Left hindlimb (tissue), 1 donor: ENCODE measurements at places on chromosomes 4 and X.

- DNase-seq, result no peak
Measured at GRCh38 chr4:138096384-138097062, 145.6 kb downstream of the SLC7A11 start.

GRCh38 chr4:85476381-85476780 is 1.4 kb downstream of the ARHGAP24 start:
- no peak for DNase-seq

GRCh38 chrX:9279234-9279544 is 185.7 kb upstream of the TBL1X start:
- DNase-seq, result no peak

- DNase-seq, result no peak
Measured at GRCh38 chr4:185238215-185238681, 28.9 kb downstream of the SNX25 start.

DNA sequence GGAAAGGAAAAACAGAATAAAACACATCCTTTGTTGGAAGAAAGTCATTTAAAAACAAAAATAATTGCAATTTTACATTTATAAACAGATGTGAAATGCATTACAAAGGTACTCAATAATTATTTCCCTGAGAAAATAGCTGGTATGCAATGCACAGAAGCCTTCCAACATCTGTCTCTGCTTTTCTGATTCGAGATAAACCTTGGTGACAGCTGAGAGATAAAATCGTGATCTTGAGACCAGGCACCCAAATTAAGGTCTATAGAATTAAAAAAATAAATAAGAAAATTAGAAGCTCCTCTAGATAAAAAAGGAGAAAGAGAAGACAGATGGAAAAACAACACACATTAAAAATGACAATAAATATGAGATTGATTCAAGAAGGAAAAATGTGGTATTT is 544.0 kb downstream of the SPRY1 start:
- no peak for DNase-seq

DNA sequence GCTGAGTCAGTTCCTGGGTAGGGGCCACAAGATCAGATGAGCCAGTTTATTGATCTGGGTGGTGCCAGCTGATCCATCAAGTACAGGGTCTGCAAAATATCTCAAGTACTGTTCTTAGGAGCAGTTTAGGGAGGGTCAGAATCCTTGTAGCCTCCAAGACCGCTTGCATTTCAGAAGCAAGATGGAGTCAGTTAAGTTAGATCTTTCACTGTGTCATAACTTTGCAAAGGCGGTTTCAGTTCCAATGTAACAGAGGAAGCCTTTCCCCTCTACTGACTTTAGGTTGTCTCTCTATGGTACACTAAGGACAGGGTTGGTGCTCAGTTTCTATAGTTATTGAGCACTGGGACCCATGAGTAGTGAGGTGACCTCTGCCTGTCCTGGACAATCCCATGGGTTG is 127.3 kb upstream of the WDR1 start:
- DNase-seq, result no peak

DNA sequence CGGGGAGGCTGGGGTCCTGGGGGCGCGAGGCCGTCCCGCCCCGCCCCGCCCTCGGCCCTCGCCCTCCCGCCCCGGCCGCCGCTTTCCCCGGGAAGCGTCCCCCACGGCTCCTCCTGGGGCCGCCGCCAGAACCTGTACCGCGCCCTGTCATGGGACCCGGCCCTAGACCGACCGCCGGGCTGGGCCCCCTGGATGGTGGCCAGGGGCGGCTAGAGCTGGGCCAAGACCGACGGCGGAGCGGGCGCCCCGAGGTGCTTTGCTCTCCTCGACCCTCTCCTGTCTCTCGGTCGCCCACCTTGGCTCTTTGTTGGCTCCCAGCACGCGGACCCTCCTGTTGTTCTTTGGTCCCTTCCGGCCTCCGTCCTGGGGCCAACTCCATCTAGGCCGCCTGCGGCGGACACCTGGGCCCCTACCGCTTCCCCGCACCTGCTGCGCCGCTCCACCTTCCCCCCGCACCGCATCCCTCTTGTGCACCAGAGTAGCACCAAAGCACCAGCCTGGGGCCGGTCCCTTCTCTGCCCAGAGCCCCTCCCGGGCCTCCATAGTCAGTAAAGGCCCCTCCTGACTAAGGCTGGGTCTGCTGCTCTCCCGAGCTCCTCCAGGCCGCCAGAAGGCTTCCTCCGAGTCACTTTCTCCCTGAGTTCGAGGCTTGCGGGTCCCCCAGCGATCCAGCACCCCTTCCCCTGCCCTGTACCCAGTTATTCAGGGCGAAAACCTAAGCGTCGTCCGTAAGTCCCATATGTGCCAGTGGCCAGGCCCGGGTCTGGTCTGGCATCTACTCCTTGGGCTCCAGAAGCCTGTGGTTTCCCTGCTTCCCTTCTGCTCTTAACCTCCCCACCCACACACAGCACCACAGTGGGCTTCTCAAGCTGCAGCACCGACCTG is 587 bp downstream of the TACC3 start:
- DNase-seq, result no peak
